ENCODE measurements at places on chromosomes 1 and 21.

DNA sequence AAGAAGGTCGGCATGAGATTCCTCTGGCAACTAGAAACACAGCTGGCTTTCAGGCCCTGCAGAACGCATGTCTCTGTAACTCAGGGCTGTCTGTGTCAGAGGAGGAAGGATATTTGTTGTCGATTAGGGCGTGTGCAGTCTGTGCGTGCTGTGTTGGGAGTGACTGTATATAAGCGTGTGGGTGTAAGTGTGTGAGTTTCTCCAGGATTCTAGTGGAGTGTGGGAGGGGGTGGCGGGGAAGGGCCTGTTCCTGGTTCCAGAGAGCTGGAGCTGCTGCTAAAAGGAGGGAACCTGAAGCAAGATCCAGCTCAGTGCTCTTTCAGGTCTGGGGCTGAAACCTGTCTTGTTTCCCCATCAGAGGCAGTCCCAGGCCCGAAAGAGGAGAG lies 74.3 kb downstream of the SLC16A1 start:
- DNase-seq, result no peak

DNA sequence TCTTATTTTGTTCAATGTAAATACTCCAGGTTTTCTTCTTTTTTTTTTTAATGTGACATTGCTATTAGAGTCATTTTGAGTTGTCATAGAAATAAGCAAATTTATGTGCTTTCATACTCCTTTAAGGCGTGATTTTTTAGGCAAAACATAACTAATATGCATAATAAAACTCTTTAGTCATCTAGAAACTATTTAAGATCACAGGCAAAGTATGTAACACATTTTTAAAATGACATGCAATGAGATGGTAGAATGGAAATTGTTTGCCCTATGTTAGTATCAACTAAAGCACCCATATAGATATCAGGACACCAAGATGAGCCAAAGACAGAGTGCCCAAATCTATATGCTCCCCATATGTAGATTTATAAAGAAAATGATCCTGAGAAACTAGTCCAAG lies 41.5 kb upstream of the SGIP1 start:
- DNase-seq, result no peak

- no peak for DNase-seq
Measured at GRCh38 chr1:23395154-23395724, 25.6 kb upstream of the ZNF436 start.

DNA sequence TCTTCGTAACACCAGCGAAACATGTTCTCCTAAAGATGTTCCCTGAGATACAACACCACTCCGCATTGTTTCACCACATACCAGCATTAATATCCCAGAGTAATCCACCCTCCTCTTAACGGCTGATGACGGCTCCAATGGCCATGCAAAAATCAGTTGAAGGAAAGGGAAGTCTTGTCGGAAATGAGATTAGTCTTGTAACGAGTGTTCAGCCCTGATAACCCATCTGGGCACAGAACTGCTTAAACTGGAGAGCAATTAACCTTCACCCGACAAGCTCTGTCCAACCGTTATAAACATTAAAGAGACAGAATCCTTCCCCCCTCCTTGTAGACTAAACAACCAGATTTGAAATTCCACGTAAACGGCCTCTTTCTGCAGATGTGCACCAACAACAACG lies 21.9 kb downstream of the ERG start:
- DNase-seq, result no peak

GRCh38 chr21:36554411-36555157 lies 74.7 kb upstream of the CLDN14 start:
- no peak for DNase-seq

DNA sequence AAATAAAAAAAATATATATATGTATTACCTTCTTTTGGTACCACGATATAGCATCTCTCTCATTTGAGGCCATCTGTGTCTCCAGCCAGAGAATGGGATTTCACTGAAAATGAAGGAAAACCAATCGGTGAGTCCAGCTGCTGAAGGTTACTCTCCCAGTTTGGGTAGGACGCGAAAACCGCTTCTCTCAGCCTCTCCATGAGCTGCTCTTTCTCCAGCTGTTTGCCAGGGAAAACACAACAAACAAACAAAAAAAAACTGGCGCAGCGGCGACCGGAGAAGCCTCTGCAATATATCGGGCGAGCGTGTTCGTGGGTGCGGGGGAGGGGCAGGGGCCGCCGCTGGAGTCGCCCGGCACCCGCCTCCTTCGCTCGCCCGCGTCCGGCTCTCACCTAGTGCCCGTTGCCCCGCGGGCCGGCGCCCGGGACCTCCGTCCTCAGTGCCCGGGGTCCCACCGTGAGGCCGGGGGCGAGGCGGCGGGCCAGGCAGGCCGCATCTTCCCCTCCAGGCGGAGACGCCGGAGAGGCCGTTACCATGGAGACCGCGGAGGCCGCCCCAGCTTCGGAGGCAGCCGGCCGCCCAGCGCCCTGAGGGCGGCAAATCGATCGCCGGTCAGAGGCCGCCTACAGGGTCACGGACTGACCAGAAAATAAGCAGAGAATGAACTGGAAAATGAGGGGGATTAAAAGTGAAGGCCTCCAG lies 504 bp downstream of the PHTF1 start:
- DNase-seq, result peak; percentile 27

DNA sequence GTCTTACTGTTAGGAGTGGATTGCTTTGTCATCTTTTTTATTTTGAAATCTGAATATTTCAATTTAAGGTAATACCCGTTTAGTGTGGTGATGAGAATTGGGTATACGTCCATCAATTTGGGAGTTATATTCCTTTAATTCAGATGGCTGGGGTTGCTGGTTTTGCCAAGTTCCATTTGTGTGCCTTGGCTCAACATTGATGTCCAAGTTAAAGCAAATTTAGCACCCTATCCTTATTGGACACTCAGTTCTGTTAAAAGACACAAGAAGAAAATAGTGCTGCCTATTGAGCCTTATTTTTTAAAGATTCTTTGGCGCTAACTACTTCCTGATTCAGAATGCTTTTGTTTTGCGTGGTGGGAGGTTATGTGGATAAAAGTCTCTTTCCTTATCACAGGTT lies 40.6 kb downstream of the CAMTA1 start:
- no peak for DNase-seq

DNA sequence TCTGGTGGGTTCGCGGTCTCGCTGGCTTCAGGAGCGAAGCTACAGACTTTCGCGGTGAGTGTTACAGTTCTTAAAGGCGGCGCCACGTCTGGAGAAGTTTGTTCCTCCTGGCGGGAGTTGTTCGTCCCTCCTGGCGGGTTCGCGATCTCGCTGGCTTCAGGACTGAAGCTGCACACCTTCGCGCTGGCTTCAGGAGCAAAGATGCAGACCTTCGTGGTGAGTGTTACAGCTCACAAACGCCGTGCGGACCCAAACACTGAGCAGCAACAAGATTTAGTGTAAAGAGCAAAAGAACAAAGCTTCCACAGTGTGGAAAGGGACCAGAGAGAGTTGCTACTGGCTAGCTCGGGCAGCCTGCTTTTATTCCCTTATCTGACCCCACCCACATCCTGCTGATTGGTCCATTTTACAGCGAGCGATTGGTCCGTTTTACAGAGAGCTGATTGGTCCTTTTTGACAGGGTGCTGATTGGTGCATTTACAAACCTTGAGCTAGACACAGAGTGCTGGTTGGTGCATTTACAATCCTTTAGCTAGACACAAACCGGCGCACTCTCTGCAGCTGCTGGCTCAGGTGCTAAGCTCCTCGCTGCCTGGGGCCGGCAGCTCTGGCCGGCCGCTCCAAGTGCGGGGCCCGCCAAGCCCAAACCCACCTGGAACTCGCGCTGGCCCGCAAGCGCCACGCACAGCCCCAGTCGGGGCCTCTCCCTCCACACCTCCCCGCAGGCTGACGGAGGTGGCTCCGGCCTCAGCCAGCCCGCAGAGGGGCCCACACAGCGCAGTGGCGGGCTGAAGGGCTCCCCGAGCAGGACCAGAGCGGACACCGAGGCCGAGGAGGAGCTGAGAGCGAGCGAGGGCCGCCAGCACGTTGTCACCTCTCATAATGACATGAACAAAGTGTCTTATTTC lies 172.8 kb upstream of the KCTD3 start:
- no peak for DNase-seq

- no peak for DNase-seq
Measured at GRCh38 chr1:99554727-99555126, 91.2 kb upstream of the PALMD start.

DNA sequence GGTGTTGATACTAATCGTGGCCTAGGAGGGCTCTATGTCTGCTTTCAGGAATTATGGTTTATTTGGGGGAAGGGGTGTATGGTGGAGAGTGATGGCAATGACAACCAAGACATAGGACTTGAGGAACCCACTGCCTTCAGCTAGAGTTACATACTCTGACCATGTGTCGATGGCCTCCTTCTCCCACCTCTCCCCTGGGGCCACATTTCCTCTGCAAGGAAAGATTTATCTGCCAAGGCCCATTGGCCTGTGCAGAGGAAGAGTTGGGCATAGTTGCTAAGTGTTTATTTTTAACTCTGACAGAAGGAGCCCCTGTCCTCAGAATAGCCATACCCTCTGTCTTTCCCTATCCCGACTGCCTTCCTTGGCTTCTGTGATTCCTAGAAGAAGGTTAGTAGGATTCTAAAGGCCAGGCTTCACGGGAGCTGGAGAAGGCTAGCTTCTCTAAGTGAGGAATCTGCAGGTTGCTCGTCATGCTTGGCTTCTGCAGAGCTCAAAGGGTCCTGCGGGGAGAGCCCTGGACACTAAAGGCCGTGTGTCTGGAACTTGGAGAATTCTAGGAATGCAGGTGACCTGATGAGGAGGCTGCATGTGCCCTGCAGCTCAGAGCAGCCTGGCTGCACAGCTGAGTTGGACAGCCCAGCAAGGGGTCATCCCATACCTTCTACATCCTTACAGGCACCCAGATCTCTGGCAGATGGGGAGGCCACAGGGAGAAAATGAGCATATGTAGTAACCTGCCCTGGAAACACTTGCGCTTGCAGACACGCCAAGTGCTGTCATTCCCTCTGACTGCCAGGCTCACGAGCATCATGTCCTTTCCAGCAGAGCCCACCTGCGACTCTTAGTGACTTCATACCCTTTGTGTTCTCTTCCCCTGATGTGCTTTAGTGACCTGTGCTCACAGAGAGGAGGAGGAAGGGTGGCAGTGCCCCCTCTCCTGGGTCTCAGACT lies 9.7 kb downstream of the MAPKAPK2 start:
- DNase-seq, result no peak

DNA sequence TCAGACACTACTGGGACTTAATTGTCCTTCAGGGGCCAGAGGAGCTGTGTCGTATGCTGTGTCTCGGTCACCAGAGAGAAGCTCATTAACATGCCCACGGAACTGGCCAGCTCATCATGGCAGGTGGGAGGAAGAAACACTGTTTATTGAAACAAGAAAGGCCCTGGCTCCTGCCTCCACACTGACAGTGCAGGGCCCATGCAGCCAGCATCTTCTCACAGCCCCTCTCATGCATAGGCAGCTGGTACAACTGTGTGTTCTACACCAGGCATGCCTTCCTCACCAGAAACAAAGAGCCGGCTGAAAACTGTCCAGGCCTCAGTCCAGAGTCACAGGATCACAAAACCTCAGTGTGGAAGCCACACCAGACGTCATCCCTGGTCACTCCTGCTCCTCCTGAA lies 106.0 kb downstream of the UBE2U start:
- peak; percentile 4 for DNase-seq

DNA sequence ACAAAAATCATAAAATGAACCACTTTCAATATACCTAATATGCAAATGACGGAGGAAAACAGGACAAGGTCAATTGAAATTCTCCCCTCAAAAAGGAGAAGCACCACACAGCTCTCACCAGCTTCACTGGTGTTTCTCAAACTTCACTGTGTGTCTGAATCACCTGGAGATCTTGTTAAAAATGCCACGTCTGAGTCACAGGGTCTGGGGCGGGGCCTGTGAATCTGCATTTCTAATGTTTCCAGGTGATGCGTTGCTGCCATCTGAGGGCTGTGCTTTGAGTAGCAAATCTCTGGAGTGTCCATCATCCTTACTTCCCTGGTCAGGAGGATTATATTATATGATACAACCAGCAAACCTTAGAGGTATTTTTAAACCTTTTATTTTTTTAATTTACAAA lies 9.0 kb downstream of the CLDN19 start:
- no peak for DNase-seq

DNA sequence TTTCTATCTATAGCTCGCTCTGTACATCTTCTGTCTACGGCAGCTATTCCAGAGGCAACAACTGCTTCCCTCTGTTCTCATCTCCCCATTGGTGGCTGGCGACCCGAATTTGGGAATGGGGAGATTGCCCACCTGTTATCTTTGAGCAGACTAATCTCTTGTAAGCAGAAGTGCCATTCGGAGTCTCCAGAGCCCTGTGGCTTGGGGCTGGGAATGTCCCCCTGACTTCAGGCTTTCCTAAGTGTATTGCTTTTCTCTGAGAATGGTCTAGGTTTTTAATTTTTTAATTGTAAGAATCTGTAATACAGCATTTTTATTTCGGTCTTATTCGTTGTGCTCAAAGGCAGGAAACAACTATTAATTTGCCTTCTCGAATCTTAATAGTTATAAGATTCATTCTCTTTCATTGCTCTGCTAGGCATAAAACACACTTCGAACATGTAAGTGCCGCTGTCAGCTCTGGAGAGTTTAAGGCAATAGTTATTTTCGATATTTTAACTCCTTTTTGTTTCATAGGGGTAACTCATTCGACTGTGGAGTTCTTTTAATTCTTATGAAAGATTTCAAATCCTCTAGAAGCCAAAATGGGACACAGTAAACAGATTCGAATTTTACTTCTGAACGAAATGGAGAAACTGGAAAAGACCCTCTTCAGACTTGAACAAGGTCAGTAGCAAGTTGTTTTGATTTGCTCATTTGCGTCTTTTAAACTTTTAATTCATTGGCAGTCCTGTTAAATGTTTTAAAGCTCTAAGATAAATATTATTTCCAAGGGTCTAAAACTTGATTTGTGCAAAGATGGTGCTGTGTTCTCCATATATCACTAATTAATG lies 514 bp downstream of the AGL start:
- no peak for DNase-seq

DNA sequence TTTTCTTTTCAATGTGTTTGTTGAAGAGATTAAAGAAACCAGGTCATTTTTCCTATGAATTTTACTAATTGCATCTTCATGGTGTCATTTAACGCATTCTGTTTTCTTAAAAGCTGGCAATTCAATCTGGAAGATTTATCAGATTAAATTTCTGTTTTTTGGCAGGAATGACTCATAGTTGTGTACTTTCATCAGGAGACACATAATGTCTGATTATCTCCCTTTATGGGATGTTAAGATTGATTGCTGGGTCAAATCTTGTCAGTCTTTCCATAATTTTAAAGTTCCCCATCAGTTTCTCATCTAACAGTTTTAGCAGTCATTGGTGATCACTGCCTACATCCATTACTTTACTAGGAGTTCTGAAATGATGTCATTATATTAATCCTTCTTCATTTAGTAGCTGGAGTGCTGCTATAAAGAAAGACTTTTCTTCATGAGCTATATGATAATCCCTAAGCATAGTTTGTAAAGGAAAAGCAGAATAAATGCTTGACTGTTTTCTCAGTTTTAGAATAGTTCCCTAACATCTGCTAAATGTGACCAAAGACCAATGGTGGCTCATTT lies 72.8 kb upstream of the MAP10 start:
- DNase-seq, result no peak
